Smooth muscle cell of bladder (primary cell): ENCODE measurements at places on chromosomes 4 and X. TPM values are rescaled to one million over a fixed set of nuclear protein-coding genes. Genes with fewer than 3 reads are reported as not detected.

Gene ABCE1
- total RNA-seq, result 66.6 and 89.2 TPM in 2 replicates

Gene G6PD
- 90.3 and 91.0 TPM in 2 replicates for total RNA-seq

Gene SPOCK3
- 0.43 and 1.5 TPM in 2 replicates for total RNA-seq

Gene GUCY1A1
- 0.71 and 1.2 TPM in 2 replicates for total RNA-seq

Gene TMEM154
- 1.3 and 2.3 TPM in 2 replicates for total RNA-seq

Gene MTTP
- under 0.01 and 0.09 TPM in 2 replicates for total RNA-seq

Gene PWWP3B
- total RNA-seq, result 0.74 TPM in 1 of 2 replicates, not detected in the other

Gene SFRP2
- total RNA-seq, result 2.0 TPM in 1 of 2 replicates, not detected in the other

Gene SHOX
- total RNA-seq, result not detected in 2 replicates

Gene SPP1
- total RNA-seq, result 0.43 and 1.3 TPM in 2 replicates

Gene NAP1L3
- total RNA-seq, result 1.6 and 2.9 TPM in 2 replicates
